ENCODE measurements at places on chromosomes 7 and 10.

- DNase-seq = no peak
Observed at GRCh38 chr10:95789902-95790301, 33.9 kb downstream of the ENTPD1 start.

DNA sequence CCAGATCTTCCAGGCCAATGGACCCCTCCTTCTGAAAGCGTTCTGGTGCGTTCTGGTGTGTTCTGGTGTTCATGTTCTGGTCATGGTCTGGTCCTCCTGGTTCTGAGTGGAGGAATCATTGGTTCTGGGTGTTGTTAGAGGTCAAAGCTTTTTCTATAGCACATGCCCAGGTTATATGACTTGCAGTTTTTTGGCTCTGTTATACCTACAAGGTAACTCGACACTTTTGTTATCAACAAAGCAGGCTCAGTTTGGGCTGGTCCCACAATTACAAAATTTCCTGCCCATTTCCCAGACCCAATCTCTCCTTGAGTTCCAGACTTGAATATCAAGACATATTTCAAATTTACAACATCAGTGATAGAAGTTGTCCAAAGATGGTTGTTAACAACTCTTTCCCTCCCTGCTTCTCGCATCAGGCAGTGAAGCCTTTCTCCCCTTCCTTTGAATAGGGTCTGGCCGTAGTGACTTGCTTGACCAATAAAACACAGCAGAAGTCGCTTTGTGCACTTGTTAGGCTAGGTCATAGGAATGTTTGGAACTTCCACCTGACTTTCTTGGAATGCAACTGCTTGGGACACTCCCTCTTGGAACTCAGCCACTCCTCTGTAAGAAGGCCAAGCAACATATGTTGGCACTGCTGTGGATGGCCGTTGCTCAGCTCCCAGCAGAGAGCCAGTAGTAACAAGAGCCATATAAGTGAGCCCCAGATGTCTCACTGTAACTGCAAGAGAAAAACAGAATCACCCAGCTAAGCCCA is 83.1 kb upstream of the STEAP1B start:
- no peak for DNase-seq

GRCh38 chr7:517774-518629 is 1.6 kb downstream of the PDGFA start:
- no peak for DNase-seq

DNA sequence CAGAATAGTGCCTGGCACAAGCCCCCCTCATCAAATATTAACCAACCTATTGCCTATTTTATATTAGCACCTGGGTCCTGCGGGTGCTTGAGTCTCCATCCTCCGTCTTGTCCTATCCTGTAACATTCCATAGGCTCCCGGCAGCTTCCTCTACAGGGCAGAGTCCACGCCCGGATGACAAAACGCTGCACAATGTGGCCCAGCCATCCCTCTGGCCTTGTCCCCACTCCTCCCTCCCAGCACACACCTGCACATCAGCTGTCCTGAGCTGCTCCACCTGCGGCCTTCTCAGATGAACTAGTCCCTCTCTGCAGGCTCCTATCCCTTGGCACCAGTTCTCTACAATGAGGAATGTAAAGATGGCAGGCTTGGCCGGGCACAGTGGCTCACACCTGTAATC is 153.5 kb upstream of the PDE1C start:
- no peak for DNase-seq

DNA sequence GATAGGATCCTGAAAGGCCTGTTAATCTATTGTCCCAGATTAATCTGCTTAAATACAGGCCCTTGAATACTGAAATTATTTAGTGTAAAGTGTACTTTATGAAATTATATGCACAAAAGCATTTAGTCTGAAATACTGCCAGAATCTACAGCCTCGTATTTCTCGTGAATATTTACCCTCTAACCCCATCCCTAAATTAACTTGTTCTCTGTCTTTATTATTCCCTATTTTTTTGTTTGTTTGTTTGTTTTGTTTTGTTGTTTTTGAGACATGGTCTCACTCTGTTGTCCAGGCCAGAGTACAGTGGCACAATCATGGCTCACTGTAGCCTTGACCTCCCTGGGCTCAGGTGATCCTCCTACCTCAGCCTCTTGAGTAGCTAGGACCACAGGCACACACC is 2.7 kb upstream of the CPED1 start:
- no peak for DNase-seq

GRCh38 chr7:14321947-14322346 is 332.5 kb upstream of the ETV1 start:
- DNase-seq = no peak

GRCh38 chr7:99312316-99313203 is 13.1 kb upstream of the ARPC1A start:
- peak; percentile 78 for DNase-seq

DNA sequence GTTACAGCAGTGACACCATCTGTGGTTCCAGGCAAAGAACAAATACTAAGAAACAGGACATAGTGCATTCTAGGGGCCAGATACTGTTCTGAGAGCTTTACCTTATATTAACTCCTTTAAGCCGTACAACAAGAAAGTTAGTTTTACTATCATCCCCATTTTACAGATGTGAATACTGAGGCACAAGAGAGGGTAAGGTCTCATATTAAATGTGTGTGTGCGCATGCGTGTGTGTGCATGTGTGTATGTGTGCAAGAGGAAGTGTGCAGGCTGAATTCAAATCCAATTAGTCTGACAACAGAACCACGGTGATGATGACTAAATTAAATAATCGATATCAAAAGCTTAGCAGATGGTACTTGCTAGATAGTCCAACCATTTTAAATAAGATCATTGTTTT is 11.0 kb downstream of the TECTB start:
- DNase-seq = no peak
